ENCODE measurements at places on chromosomes 2 and 18.

- no peak for DNase-seq
Measured at GRCh38 chr2:85181134-85181631, 48.0 kb downstream of the TCF7L1 start.

GRCh38 chr2:125070726-125071505 is 1045.8 kb downstream of the CNTNAP5 start:
- no peak for DNase-seq

- no peak for DNase-seq
Measured at GRCh38 chr2:83941886-83942285, 517.2 kb downstream of the SUCLG1 start.

GRCh38 chr2:235533616-235534385 is 40.0 kb downstream of the AGAP1 start:
- DNase-seq: no peak

- DNase-seq: no peak
Measured at GRCh38 chr2:71925268-71926088, 222.2 kb downstream of the CYP26B1 start.

DNA sequence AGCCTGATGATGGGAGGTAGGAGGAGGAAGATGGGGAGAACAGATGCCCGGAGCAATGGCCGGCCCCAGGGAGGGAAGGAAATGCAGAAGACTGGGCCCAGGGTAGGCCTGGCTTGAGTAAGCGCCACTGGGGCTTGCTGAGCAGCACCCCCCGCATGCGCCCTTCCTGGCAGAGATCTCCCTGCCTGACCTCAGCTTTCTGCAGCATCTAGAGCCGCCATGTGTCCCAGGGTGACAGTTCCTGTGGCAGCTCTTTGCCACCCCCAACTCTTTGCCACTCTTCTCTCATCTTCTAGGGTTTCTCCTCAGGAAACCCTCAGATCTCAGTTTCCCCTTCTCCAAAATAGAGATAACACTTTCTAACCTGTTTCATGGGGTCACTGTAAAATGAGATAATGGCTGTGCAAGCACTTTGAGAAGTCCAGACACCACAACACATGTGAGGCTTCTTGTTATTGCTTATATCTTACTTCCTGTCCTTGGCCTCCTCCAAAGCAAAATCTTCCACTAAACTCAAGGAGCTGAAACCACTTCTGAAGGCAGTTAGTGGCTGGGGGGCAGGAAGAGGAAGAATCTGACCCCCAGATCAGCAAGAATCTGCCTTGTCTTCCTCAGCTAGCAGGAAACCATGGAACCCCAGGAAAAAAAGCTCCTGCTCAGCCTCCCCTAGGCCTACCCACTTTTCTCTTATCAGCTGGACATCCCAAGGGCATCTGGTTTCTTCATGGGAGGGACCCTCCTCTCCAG is 64.9 kb downstream of the EPAS1 start:
- no peak for DNase-seq

Data from nucleus accumbens (tissue), 56 donors.